ENCODE measurements at places on chromosomes 1 and 21. TPM values are rescaled to one million over a fixed set of nuclear protein-coding genes. Genes with fewer than 3 reads are reported as not detected.

PIGK gene
- 24.1 TPM for total RNA-seq

FAM163A gene
- 0.16 TPM for total RNA-seq

ANKRD45 gene
- total RNA-seq = 0.32 TPM

KCNJ9 gene
- total RNA-seq = not detected

GJA9 gene
- not detected for total RNA-seq

HMGCS2 gene
- 0.38 TPM for total RNA-seq

CERS2 gene
- 76.0 TPM for total RNA-seq

OR2L2 gene
- not detected for total RNA-seq

SELP gene
- total RNA-seq = 10.6 TPM

TRIM45 gene
- total RNA-seq = 8.9 TPM

LDLRAD2 gene
- total RNA-seq = 0.05 TPM

MAP1LC3C gene
- 0.32 TPM for total RNA-seq

FAM151A gene
- total RNA-seq = 0.22 TPM

PGLYRP4 gene
- not detected for total RNA-seq

TNFRSF1B gene
- total RNA-seq = 15.5 TPM

CASQ1 gene
- total RNA-seq = 57.8 TPM

ADORA3 gene
- total RNA-seq = 0.51 TPM

MPZ gene
- total RNA-seq = 1.5 TPM

SLAMF8 gene
- 1.5 TPM for total RNA-seq

PPIH gene
- total RNA-seq = 18.3 TPM

ALPL gene
- 20.3 TPM for total RNA-seq

CYP4X1 gene
- total RNA-seq = 0.86 TPM

LCA5L gene
- total RNA-seq = 1.7 TPM

OR2M7 gene
- not detected for total RNA-seq

MCOLN3 gene
- total RNA-seq = 0.94 TPM

CYP4A11 gene
- total RNA-seq = not detected

NPHS2 gene
- not detected for total RNA-seq

ACTL8 gene
- not detected for total RNA-seq

VSIG8 gene
- not detected for total RNA-seq

All from cardiac septum (tissue), 1 donor.